ENCODE measurements at places on chromosomes 16 and 17. TPM values are rescaled to one million over a fixed set of nuclear protein-coding genes. Genes with fewer than 3 reads are reported as not detected.

C16orf86 gene
- not detected for total RNA-seq

DNA sequence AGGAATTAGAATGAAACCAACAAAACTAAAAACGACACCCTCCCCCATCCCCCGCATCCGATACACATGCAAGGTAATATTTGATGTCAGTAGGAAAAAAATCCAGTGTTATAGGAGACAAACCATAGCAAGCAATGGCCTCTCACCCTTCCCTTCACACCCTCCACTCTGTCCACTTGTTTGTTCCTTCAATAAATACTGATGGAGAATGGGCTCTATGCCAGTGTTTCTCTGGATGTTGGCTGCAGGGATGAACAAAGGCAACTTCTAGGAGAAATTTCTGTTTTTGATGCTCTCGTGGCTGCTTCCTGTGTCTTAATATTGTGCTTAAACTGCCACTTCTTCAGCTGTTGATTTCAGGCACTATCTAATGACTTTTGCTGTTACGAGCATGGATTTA lies 98.8 kb downstream of the WWOX start:
- no peak for DNase-seq

GRCh38 chr17:82587234-82588086 lies 60.8 kb downstream of the WDR45B start:
- no peak for DNase-seq

SRRM2 gene
- total RNA-seq, result 19.2 TPM

- DNase-seq, result no peak
Measured at GRCh38 chr17:41722231-41722630, 10.1 kb downstream of the GAST start.

ATMIN gene
- total RNA-seq, result 44.2 TPM

EVI2B gene
- 0.39 TPM for total RNA-seq

TP53TG3 gene
- not detected for total RNA-seq

EPN3 gene
- total RNA-seq, result not detected

DNA sequence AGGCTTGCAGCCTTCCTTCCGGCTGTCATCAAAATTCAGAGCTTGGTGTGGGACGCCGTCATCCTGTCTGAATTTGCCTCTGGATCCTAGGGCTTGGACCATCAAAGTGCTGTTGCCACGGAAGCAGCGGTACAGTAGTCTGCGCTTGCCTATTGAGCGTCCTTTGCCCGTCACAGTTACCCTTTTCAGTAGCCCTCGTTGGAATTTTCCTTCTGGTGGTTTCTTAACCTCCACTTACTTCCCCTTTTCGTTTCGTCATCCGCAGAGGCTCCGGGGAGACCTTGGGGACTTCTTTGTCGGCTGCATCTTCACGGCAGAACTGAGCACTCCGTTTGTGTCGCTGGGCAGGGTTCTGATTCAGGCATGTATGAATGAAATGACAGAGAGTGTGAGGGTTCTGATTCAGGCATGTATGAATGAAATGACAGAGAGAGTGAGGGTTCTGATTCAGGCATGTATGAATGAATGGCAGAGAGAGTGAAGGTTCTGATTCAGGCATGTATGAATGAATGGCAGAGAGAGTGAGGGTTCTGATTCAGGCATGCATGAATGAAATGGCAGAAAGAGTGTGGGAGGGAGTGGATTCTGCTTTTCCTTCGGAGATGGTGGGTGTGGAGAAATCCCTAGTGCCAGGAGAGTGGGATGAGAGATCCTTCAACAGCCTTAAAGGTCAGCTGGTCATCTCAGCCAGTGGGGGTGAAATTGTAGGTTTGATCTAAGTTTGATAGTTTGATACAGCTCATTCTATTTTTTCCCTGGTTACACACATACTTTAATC lies 8.0 kb downstream of the TLCD3A start:
- DNase-seq, result no peak

- no peak for DNase-seq
Measured at GRCh38 chr17:20092261-20092867, 83.2 kb downstream of the SPECC1 start.

GRCh38 chr17:74951680-74952421 lies 16.2 kb downstream of the OTOP3 start:
- no peak for DNase-seq

DNA sequence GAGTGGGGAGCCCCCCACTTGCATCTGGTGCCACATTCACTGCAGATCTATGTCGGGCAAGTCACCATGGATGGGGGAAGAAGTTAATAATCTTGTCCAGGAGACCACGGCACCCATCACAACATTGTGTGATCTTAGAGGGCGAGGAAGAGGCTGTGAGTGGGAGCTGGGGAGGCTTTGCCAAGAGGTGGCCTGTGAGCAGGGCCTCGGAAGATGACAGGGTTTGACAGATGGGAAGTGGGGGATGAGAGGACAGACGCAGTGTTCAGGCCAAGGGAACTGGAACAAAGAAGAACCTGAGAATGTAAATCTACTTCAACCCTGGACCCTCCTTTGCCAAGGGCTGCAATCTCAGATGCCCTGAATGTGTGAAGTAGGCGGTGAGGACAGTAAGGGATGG lies 12.4 kb downstream of the ACE start:
- DNase-seq, result no peak

GRCh38 chr16:48687421-48688038 lies 77.5 kb upstream of the N4BP1 start:
- DNase-seq, result peak; percentile 76

- DNase-seq, result no peak
Measured at GRCh38 chr16:51888534-51888933, 658.4 kb downstream of the TOX3 start.

DNA sequence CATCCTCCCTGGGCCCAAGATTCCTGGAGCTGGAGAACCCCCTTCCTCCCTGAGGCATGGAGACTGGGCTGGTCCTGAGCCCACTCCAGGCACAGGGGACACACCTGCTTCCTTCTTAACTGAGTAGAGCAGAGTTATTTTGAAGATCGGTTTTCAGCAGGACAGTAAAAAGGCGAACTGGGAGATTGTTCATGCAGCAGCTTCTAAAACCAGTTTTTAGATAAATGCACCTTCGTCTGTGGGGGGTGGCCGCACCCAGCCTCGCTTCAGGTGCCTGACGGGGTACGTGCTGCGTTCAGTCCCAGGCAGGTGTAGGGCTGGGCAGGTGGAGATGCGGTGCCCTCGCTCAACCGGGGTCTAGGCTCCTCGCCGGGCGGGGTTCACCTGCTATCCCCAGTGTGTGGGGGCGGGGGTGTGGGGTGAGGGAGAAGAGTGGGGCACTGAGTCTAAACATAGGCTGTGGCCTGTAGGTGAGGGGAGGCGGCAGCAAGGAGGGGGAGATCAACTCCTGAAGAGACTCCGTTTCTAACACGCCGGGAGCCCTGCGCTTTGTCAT lies 69.5 kb downstream of the JPH3 start:
- no peak for DNase-seq

GRCh38 chr16:78217276-78217675 lies 117.8 kb downstream of the WWOX start:
- no peak for DNase-seq

- peak; percentile 76 for DNase-seq
Measured at GRCh38 chr17:50681263-50682200, 26.2 kb downstream of the ANKRD40 start.

GRCh38 chr17:27598337-27599050 lies 32.5 kb upstream of the LGALS9 start:
- no peak for DNase-seq

DNA sequence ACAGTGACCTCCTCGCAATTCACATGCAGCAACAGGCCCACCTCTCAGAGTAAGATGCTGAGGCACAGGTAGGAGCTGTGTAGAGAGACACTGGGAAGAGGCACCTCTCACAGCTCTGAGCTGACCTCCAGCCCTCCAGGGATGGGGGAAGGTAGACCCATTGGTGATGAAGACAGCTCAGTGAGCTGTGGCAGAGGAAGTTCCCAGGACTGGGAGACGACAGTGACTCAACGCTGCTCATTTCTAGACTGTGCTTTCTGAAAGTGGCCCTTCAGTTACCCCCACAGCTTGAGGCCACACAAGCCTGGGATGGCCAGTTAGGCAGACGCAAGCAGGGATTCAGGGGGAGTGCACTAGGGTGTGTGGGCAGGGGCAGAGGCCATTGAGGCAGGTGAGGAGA lies 2073.2 kb downstream of the TP53TG3F start:
- no peak for DNase-seq

CDH15 gene
- not detected for total RNA-seq

All from H4 (cell line).